ENCODE measurements at places on chromosomes 6 and 20. TPM values are rescaled to one million over a fixed set of nuclear protein-coding genes. Genes with fewer than 3 reads are reported as not detected.

The TTPAL gene
- 11.3 TPM for total RNA-seq

The CEBPB gene
- total RNA-seq = 257 TPM

The TCP11 gene
- total RNA-seq = not detected

The FITM2 gene
- 8.7 TPM for total RNA-seq

The C20orf144 gene
- total RNA-seq = 0.07 TPM

The EYA4 gene
- 10.0 TPM for total RNA-seq

The MCHR2 gene
- total RNA-seq = not detected

The NOTCH4 gene
- 0.74 TPM for total RNA-seq

The VSX1 gene
- 0.43 TPM for total RNA-seq

The C6orf15 gene
- not detected for total RNA-seq

The SLC32A1 gene
- not detected for total RNA-seq

The PTPN1 gene
- 55.4 TPM for total RNA-seq
